ENCODE measurements at places on chromosomes 6 and 20.
A peak's percentile ranks its signal among the peaks of the same experiment; 100 is the strongest.

GRCh38 chr6:169046483-169047192 is 207.0 kb downstream of the THBS2 start:
- DNase-seq, result no peak

- DNase-seq, result no peak
Observed at GRCh38 chr20:8545212-8545611, 413.1 kb downstream of the PLCB1 start.

GRCh38 chr20:7147220-7147601 is 379.7 kb downstream of the BMP2 start:
- no peak for DNase-seq

DNA sequence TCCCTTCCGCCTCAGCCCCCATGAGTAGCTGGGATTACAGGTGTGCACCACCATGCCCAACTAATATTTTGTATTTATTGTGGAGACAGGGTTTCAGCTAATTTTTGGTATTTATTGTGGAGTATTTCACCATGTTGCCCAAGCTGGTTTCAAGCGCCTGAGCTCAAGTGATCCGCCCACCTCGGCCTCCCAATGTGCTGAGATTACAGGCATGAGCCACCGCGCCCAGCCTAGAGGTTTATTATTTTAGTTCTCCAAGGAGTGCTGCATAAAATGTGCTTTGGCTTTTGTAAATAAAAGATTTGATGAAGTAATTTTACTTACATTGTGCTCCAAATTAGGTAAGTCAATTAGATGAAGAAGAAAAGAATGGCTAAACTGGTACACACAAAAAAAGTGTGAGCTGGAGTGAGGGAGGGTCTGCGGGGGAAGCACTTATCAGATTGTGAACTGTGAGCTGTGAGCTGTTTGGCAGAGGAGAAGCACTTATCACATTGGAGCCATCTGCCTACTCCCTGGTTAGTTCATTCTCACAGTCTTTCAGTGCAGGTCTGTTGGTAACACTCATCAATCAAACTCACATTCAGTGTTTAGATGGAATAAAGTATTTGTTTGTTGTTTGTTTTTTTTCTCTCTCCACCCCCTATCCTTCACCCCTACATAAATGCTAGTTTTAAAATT is 398.0 kb downstream of the EPHA7 start:
- no peak for DNase-seq

- no peak for DNase-seq
Observed at GRCh38 chr6:158707120-158707820, 57.4 kb downstream of the SYTL3 start.

DNA sequence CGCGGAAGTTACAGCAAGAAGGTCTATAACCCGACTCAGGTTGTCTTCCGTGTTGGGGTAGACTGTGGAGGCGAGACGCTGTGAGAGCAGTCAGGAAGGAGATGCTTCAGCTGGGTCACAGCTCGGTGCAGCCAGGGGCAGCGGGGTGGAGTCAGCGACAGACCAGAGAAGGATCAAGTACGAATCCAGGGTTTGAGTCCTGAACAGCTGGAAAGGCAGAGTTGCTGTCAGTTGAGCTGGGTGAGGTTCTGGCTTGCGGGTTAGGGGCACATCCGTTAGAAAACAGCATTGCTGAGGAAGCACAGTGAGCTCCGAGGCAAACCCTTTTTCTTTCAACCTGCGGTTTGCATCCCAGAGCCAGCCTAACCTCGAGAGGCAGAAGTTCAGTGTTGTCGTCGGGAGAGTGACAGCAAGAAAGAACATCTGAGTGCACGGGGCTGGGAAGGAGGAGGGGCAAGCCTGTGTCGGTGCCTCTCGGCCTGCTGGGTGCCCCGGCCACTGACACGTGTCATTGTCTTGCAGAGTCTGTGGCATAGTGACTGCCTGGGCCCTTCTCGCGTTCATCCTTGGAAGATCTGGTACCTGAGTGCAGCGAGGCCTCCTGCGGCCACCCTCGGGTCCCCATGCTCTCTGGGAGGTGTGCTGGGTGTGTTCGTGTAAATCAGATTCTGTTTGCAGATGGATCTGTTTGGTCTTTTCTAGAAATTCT is 20.0 kb downstream of the PNLDC1 start:
- DNase-seq, result peak; percentile 50

GRCh38 chr6:12260458-12261093 is 29.6 kb upstream of the EDN1 start:
- no peak for DNase-seq

- no peak for DNase-seq
Observed at GRCh38 chr6:91716361-91716760, 1129.5 kb upstream of the MAP3K7 start.

DNA sequence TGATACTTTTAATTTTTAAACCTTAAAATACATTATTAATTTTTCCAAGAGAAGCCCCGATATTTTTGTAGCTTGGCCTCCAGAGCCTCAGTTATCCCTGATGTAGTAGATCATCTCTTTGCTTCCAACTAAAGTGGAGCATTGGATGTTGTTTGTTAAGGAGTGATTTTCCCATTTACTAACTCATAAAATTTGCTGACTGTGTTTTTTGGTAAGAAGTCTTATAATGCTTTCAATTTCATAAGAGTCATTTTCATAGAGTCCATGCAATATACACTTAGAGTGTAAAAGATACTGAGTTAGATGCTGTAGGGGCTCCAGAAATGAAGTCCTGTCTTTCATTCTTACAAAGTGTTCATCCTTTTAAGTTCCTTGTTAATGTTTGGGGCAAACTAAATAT is 46.8 kb downstream of the CDKAL1 start:
- no peak for DNase-seq

GRCh38 chr20:4451487-4452081 is 270.1 kb upstream of the PRND start:
- DNase-seq, result no peak

- no peak for DNase-seq
Observed at GRCh38 chr6:32060966-32061655, 22.9 kb downstream of the CYP21A2 start.

DNA sequence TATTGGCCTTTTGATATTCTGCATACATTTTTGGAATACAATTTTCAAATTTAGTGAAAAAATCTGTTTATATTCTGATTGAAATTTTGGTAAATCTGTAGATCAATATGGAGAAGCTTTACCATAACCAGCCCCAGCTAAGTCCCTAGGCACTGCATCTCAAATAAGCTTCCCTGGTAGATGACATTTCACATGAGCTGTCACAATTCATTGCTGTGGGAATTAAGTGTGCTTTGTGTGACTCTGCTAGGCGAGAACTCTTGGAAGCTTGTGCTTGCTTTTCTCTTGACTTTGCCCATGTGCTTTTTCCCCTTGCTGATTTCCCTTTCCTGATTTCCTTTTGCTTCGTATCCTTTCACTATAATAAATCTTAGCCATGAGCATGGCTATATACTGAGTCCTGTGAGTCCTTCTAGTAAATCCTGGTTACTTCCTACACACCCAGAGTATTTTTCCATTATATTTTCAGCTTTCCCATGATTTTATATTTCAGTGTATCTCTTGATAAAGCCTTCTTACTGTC is 166.5 kb upstream of the MMS22L start:
- DNase-seq, result no peak

- no peak for DNase-seq
Observed at GRCh38 chr6:72561629-72562028, 60.2 kb upstream of the KCNQ5 start.

DNA sequence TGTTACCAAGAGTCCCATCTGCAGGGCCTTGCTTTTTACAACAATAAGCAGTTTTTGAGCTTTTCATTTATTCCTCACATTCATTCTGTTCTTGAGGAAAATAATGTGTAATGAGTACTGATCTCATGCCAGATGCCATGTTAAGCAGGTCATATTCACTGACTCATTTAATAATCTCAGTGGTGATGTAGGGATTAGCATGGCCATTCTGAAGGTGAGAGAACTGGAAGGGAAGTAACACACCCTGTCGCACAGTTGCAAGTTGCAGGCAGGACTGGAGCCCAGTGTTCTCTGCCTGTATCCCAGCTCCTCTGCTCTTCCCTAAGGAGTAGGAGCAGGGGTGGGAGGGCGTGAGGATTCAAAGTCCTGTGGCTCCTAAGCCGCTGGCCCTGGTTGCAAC is 5.6 kb downstream of the PCIF1 start:
- no peak for DNase-seq

- DNase-seq, result no peak
Observed at GRCh38 chr6:90218959-90219208, 77.8 kb downstream of the BACH2 start.

DNA sequence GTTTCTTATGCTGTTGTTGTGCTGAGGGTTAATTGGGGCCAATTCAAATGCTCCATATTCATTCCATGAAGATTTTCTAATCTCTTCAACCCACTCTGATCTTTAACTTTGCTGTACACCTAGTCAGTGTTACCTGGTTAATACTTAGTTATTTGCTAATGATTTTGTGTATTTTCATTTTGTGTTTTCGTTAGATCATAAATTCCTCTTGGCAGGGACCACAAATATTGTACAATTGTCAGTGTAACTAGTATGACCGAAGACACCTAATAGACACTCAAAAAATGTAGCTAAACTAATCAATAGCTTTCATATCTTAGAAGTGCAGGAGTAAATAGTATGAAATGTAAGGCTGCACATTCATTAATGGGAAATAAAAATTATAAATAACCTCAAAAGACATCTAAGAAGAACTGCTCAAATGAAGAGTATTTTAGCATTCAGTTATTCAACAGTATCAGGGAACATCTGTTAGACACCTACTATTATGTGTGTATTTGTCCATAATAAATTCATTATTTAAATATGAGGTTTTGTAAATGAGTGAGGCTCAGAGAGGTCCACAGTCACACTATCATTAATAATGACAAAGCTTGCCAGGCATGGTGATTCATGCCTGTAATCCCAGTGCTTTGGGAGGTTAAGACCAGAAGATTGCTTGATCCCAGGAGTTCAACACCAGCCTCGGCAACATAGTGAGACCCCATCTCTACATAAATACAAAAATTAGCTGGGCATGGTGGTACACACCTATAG is 13.4 kb upstream of the HSF2 start:
- DNase-seq, result no peak

- peak; percentile 64 for DNase-seq
Observed at GRCh38 chr20:32534661-32535240, 50.4 kb downstream of the NOL4L start.

GRCh38 chr6:17120019-17120418 is 18.2 kb downstream of the STMND1 start:
- DNase-seq, result no peak

DNA sequence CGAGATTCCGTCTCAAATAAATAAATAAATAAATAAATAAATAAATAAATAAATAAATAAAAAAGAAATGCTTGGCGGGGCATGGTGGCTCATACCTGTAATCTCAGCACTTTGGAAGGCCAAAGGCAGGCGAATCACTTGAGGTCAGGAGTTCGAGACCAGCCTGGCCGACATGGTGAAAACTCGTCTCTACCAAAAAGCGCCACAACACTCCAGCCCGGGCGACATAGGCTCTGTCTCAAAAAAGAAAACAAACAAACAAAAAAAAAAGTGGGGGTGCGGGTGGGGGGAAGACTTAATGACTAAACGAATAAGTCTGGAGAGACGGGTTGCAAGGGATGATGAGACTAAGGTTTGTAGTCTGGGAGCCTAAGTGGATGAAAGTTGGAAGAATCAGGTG is 170.7 kb downstream of the SLC16A10 start:
- DNase-seq, result no peak

DNA sequence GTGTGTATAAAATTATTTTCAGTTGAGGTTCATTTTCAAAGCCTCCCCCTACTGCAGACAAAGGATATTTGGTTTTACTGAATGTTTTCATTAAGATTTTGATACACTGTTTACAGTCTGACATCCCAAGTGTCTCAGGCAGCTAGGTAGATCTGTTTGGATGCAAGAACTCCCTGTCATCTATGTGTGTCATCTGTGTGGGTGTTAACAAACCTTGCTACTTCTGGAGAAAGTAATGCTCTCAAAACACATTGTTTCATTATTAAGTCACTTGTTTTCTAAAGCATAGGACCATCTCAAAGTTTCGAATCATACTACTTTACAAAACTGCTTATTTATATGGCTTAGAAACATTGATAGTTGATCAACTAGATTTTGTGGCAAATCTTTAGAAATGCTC is 114.5 kb upstream of the TMEM170B start:
- DNase-seq, result no peak

DNA sequence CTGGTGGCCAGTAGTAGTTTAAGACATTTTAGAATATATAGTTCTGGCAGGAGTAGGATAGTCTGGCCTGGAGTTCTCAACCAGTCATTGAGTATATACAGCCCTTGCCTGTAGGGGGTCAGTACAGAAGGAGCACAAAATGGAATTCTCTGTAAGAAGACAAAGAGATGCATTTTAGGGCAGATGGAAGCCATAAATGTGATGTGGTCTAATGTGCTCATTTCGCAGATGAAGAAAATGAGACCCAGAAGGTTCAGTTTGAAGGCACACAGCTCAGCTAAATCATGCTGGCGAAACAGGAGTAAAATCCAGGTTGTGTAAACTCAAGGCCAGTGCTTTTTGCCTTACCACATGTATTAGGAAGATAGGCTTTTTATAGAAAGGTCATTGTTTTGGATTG is 29.6 kb downstream of the QKI start:
- no peak for DNase-seq

DNA sequence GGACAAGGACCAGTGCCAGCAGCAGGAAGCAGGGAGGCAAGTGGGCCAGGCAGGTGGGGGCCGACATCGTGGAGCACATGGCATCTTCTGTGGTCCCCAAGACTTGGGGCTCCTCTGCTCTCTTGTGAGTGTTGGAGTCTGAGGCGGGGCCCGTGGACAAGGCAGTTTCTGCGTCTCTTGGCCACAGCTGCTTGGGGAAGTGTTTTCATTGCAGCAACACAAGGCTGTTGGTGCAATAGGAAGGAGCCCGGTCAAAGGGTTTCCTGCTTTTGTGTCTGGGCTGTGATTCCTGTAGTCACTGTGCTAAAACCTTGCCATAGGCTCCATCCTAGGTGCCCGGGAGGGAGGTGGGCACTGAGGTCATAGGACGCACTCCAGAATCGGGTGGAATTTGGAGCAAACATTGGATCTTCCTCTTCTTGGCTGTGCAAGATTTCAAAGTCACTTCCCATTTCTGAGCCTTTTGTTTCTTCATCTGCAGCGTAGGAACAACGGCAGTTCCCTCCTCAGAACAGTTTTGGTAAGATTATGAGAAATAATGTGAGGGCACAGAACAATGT is at the start of gene SIRPB2:
SIRPB2 (minus strand) TSS at position 140 of the 560 bp plus-strand sequence; CDS start at position 79, 61 bp downstream.
- no peak for DNase-seq

DNA sequence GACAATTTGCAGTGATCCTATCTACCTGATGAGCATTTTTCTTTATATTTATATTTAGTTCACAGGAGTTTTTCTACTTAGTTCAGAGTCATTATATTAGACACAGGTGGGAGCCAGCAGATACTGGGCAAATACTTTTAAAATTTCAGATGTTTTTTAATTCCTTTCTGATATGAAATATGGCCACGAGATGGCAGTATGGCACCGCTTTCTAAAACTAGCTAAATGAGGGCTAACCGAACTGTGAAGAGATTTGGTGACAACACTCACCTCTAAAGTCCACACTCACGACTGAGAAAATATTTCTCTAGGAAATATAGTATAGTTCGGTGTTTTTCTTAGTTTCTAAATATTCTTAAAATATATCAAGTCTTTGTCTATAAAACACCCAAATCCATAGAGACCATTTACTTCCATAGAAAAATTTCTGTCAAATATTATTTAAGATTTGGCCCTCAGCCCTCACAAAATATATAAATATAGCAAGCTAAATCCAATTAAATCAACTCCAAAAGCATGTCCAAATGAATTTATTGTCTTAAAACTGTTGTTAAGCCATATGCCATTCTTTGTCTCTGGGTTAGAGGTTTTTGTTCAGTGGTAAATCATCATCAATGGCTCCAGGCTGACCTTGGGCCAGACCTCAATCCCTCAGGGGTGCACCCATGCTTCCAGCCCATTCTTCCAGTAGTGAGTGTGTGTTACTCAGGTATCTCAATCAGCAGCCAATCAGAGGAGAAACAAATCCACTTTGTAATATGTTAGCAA is 63.6 kb downstream of the HUS1B start:
- peak; percentile 79 for DNase-seq

Data from activated CD4-positive, alpha-beta T cell treated with anti-CD3 and anti-CD28 coated beads, Interleukin-2, Interleukin-6, amounts not matched to agents 100 ng/mL and 50 ng/mL, durations not matched to agents 16 hours and 8 hours (primary cell).